Karpas-422 (cell line): ENCODE measurements at places on chromosomes 12 and 14.
A peak's percentile ranks its signal among the peaks of the same experiment; 100 is the strongest.

DNA sequence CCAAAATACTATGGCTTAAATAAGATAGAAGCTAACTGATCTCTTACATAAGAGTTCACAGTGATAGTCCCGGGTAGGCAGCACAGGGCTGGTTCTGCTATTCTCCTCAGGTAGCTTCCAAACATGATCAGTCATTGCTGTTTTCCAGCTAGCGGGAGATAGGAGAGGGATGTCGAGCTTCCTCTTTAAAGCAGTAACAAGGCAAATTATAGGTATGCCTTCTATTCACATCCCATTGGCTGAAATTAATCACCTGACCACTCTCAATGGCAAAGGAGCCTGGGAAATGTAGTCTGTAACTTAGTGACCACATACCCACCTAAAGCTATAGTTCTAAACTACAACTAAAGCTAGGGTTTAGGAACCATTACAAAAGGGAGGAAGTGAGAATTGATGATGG is 34.5 kb upstream of the VRK1 start:
- DNase-seq, result peak; percentile 94

- no peak for DNase-seq
Observed at GRCh38 chr12:82596483-82596882, 90.2 kb upstream of the TMTC2 start.

GRCh38 chr12:58443273-58443980 is 476.9 kb downstream of the LRIG3 start:
- peak; percentile 74 for DNase-seq

DNA sequence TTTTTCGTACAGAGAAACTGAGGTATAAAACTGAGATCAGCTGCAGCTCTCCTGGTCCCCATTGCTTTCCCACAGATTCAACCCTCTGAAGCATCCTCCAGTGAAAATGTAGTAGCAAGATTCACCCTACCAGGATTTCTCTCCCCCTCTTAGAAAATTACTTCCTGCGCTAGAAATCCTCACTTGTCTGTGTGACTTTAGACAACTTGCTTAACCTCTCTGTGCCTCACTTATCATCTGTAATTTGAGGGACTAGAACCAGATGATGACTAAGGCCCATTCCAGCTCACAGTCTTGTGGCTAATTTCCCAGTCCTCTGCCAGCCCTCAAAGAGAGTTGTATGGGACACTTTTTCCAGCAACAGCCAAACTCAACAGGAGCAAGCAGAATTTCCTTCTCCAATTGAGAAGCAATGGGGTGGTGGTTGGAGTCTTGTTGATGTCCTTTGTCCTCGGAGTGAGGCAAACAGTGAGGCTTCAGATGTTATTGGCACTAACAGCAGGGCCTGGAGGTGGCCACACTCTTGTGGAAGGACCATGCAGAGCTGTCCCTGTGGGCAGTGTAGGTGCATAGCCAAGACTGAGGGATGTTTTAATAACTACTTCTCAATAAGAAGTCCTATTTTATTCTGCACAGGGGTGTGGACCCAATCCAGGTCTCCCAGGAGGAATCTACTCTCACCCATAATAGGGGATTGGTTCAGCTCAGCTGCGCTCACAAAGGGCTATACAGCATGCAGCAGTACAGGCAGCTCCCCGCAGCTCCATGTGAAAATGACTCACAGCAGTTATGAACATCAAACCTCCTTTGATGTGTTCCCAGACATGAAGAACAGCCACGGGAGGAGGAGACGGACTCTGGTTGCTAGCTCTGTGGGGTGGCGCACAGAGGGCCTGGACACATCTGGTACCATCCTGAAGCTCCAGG is 200.1 kb downstream of the DAD1 start:
- no peak for DNase-seq

DNA sequence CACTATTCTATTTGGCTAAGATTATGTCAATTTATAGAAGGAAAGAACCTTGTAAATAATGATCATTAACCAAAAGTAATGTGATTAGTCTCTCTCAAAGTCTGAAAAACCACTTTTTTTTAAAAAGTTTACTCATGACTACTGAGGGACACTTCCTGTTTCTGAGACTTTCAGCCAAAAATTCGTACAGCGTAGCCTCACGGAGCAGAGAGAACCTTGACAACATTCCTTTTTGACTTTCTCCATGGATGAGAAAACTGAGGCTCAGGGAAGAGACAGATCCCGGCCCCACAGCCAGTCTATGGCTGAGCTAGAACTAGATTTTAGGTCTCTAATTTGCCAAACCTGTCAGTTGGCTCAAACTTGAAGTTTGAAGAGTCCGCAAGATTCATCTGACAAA is 68.2 kb downstream of the DAD1 start:
- DNase-seq, result no peak

GRCh38 chr12:96215919-96216273 is 21.7 kb downstream of the ELK3 start:
- DNase-seq, result no peak

DNA sequence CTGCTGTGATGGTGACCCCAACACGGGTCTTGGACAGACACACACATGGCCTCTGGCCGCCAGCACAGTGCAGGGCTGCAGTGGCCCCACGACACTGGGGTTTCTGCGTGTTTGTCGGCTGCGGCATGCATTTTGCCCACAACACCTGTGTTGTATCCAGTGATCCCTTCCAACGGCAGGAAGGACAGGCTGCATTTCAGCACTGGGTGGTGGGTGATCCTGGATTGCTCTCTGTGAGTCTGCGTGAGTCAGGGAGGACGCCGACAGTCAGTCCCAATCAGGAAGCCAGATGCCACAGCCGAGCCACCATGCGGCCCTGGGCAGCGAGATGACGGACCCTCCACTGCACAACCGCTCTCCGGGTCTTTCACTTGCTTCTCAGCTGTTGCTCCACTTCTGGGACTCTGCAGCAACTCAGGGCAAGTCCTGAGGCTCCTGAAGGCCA is 20.6 kb downstream of the LRTM2 start:
- no peak for DNase-seq

DNA sequence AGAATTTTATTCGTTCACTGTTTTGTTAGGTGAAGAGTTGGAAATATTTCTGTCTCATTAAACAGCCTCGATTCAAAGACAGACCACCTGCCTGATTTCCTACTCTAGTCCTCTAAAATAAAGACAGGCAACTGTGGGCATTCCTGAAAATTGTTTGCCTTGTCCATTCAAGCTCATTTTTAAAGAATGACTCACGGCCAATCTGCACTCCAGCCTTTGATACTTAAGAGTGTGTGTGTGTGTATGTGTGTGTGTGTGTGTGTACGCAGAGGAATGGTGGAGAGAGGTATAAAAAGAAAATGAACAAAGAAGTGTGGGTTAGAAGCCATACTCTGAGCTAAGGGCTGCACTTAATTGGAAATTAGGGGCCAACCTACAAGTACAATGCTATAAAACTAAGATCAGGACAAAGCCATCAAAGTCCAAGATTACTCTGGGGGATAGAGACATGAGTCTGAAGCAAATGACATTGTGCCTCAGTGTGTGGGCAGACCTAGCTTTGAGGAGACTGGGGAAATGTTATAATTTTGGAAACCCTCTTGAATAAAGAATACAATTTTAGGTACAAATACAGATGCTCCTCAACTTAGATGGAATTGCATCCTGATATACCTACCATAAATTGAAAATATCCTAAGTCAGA is 45.6 kb upstream of the SOCS2 start:
- no peak for DNase-seq

DNA sequence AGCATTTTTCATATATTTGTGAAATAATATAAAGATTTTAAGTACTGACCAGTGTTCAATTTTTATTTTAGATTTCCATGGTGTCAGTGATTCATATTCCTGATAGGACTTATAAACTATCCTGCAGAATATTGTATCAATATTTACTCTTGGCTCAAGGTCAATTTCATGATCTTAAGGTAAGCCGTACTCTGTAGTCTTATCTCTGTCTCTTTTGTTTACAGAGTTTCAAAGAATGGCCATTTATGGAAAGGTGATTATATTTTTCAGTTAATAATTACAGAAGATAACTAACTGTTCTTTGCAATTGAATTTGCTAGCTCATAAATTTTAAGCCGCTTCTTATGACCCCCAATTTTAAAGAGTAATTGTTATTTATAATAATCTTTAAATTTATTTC is 27.9 kb downstream of the CGRRF1 start:
- DNase-seq, result no peak

- no peak for DNase-seq
Observed at GRCh38 chr12:10243818-10244520, 31.3 kb downstream of the GABARAPL1 start.

DNA sequence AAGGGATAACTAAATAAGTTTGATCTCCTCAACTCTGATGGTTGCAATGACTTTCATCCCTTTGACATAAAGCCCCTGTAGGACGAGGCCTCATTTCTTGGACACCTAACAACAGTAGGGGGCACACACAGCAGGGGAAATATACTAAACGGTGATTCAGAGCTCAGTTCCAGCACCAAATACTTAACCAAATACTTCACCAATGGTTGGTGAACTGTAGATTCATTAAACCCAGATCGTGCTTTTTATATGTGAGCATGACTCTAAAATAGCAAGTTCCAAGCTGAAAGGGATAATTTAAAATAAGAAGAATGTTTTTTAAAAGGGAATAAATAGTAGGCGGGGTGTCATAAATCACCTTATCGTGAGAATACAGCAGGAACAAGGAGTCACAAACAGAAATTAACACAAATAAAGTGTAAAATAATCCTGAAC is 53.2 kb downstream of the ATG2B start:
- DNase-seq, result no peak

DNA sequence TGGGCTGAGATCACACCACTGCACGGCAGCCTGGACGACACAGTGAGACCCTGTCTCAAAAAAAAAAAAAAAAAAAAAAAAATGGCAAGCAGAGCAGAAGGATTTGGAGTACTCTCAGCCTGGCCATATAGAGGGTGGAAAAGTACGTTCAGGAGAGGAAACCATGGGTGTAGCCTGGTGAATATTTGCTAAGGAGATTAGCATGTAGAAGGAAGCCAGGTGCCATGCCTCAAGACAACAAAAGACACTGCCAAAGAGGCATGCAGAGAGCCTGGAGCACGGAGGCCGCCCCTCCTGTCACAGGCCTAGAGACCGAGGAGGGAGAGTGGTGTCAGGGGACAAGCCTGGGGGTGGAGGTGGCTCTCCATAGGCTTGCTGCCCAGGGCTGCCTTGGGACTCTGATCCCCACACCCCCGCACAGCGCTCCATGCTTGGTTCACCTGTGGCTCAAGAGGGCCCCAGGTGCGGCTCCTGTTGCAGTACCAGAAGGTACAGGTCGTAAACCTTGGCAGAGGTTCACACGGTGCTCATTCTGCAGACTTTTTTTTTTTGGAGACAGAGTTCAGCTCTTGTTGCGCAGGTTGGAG is 27.9 kb upstream of the DEGS2 start:
- no peak for DNase-seq

GRCh38 chr12:70032076-70032475 is 207.0 kb downstream of the MYRFL start:
- DNase-seq, result no peak

DNA sequence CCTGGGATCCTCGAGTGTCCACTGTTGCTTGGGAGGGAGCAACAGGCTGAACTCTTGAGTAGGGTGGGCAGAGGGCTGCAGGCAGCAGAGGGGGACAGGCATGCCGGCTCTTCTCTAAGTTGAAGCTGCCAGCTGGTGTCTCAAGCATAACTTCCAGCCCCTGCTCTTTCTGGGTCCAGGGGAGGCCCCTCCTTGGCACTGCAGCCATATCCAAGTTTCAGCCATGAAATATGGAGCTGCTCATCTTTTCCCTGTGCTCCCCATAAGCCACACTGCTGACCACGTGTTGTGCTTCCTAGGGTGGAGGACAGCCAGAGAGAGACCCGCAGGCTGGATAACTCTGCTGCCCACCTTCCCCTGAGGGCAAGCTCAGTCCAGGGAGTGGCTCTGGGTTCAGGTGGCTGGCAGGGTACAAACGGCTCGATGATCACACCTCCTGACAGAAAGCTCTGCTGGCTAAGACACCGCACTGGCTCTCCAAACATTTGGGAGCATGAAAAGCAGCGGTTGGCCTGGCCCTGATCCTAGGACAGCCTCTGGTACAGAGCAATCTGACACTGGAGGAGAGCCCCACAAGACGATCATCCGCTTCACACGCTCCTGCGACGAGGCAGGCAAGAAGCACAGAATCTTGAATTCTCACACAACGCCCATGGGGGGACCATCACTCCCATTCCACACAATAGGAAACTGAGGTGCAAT is 79.6 kb downstream of the PITPNM2 start:
- DNase-seq, result no peak

DNA sequence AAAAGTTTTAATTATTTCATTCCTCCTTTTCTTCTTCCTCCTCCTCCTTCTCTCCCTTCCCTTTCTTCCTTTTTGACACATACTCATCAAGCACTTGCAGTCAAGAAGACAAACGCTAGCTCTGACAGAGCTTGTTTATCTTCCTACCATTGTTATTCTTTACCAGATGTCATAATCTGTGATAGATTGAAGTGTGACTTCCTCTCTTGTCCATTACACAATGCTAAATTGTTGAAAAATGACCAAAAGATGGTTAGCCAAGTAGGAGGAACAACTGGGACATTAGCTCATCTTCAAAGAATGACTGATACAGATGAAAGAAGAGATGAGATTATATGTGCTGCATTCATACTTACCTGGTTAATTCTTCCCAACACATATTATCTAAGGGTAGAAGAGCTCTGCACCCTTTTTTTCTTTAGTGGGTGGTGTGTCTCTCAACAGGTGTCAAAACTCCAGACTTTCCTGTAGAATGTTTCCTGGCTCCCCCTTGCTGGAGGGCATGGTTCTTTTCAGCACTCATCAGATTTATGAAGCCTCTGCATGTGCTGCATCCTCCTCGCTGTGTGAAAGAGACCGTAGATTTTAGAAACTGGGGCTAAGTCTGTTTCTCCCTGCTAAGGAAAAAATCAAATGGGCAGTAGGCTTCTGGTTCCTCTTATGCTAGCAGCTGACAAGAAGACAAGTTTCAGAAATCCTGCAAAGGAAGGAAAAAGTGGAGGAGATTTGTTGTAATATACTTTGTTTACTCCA is 147.1 kb downstream of the TMX1 start:
- no peak for DNase-seq

DNA sequence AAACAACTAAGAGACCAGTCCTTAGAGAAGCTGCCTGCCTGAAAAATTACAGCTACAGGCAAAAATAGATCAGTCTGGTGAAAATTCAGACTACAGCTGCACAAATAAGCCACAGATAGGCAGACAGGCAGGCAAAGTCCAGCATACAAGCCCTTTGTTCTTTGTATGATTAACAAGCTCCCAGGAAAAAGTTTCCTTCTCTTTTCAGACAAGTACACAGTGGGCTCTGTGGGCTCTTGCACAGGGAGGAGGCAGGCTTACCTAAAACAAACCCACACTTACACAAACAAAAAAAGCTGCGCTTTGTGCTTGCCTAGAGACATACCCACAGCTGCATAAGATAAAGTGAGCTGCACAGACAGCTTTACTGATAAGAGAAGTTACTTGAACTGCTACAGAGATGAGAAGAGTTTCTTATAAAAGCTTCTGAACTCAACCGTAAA is 7.7 kb downstream of the OR6C68 start:
- no peak for DNase-seq

GRCh38 chr14:78946949-78947348 is 776.8 kb downstream of the NRXN3 start:
- DNase-seq, result no peak

GRCh38 chr14:58430156-58430555 is 2.6 kb downstream of the KIAA0586 start:
- DNase-seq, result no peak

GRCh38 chr12:40312982-40313576 is 88.3 kb downstream of the LRRK2 start:
- peak; percentile 58 for DNase-seq

GRCh38 chr12:4273652-4274395 is at the start of gene CCND2:
Gene CCND2 (plus strand): TSS chr12:4273762. CDS start chr12:4274041, 279 bp downstream.
- DNase-seq, result peak; percentile 59

GRCh38 chr12:121580959-121581685 is at the start of gene KDM2B:
Gene KDM2B (minus strand): TSS chr12:121581023. CDS start chr12:121580911, 112 bp downstream.
- DNase-seq, result no peak
